ENCODE measurements at places on chromosomes 7 and 10.

DNA sequence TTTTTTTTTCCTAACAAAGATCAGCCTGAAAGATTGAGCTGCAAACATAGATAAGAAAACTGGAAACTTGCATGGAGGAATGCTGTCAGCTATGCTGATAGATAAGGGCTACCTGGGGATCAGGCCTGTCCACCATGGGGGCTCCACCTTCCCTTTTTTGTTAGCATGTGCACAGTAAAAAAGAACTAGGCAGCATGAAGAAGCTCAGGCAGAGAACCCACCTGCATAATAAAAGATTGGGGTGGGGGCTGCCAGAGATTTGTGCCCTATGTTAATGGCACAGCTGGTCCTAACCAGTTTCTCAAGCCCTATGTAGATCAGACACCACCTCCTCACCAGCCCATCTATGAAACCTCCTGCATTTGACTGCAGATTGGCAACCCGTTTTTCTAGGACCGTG, 45.4 kb upstream of the CACNB2 start:
- DNase-seq: no peak

DNA sequence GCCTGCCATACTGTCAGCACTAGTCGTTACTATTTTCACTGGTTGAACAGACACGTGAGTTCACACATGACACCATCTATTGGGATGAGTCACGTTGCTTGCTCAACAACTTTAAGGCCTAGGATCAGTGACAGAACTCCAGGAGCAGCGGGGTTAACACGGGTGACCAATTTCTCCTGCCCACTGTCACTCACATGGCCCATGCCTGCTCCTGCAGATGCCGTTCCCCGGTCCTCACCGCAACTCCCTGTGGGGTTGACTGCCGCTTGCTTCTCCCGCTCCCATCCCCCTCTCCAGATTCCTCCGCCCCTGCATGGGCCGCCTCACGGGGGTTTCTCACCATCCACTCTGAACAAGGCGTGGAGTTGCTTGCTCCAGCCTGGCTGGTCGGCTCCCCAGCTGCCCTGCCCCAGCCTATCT, 128.2 kb downstream of the TAX1BP1 start:
- DNase-seq: no peak

DNA sequence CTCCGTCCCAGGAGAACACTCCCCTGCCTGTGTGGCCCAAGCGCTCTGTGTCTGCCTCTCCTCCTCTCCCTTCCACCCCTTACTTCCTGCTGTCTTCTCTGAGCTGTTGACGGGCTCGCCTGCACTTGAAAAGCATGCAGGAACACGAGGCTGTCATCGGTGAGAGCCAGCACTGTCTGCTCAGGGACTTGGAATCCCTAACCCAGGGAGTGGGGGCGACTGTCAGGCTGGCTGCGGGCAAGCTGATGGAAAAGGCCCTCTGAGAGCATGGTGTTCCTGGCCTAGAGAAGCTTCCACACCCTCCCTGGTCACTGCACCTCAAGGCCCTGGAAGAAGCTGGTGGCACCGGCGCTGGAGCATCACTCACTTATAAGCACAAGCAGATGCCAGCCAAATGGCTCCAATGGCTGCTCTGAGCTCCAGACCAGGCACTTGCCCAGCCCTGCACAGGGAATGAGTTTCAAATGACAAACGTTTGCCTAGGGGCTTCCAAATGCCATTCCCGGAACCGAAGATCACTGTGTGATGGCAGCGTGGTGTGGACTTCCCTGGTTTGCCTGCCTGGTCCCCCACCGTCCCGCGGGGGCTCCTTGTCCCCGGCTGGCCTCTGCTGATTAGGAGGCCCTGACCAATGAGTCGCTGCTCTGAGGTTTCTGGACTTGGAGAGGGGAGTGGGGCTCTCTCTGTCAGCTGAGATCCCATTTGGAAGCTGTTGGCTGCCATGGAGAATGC, 56.7 kb upstream of the EBF3 start:
- DNase-seq: no peak

DNA sequence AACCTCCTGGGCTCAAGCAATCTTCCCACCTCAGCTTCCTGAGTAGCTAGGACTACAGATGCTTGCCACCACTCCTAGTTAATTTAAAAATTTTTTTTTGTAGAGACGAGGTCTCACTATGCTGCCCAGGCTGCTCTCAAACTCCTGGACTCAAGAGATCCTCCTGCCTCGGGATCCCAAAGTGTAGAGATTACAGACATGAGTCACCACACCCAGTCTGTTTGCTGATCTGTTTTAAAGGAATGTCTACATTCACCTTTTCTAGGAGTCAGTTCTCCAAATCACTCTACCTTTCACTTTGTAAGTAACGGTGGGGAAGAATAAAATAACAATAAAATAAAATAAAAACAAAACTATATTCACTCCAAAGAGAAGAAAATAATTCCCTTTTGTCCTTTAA, 86.6 kb upstream of the AGBL3 start:
- no peak for DNase-seq

DNA sequence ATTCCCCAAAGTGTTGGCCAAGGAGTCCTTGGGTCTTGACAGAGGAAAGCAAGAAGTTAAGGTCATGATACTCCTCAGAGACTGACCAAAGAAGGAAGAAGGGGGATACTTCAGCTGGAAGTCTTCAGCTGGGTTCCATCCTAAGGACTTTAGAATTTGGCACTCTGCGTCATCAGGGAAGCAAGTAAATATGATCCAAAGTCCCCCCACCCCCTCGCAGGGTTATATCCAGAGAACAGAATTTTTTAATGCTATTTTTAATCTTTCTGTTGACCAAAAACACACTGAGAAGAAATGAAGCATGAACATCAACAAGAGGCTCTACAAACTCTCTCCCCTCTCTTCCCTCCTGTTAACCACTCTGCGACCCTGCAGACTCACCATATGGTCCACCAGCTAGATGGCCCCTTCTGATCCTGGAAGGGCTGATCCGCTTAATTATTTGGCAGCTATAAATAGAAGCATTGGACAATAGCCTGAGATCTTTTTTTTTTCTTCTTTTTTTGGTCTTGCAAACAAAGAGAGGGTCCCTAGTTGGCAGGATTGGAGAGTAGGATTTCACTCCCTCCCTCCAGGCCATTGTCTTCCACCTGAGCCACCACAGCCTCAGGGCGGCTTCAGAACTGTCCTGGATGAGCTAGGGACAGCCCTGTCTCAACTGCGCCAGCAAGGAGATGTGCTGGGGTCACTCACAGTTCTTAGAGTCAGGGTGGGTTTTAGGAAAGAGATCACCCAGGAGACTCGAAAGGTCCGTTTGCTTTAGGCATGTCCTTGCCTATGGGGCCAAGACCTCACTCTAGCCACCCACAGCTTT, 196.0 kb downstream of the KCNMA1 start:
- DNase-seq: no peak

- no peak for DNase-seq
Observed at GRCh38 chr10:32938554-32939061, 19.4 kb downstream of the ITGB1 start.

GRCh38 chr10:22005763-22006162, 2.2 kb upstream of the DNAJC1 start:
- DNase-seq: no peak

DNA sequence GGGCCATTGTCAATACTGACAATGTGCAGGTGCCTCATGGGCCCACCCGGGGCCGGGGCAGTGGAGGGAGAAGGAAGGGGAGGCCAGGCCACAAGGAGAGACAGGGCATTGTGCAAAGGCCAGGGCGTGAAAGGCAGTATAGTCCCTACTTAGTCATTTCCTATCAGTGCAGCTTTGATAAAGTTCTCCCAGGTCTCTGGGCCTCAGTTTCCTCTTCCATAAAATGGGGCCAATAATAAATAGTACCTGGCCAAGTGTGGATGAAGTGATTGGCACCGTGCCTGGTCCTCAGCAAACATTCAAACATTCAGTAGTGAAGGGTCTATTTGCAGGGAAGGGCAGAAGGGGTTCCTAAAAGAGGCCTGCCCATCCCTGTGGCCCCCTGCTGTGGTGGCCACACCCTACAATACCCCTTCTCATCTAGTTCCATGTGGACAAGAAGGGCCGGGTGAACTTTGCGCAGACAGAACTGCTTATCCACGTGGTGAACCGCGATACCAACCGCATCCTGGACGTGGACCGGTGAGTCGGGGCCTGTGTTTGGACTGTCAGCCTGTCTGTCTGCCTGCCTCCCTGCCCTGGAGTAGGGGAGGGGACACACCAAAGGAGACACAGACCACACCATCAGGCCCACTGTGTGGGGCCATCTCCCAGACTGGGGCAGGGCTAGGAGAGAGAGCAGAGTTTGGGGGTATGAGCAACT, 36.9 kb upstream of the VSIR start:
- DNase-seq: no peak

DNA sequence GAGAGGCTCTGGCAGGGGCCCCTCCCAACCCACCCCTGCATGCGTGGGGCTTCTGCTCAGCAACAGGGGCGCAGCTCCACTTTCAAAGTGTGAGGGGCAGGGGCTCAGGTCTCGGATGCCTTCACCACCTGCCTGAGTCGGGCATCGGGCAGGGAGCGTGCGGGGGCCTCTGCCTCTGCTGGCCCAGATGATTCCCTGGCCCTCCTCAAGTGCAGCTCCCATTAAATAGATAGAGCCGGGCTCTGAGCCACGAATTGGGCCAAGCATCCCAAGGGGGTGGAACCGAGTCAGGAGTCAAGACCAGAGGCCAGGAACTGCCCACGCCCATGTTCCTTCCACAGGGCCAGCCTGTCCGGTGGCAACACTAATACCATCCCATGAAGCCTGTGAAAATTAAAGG, 108.9 kb upstream of the FAM20C start:
- DNase-seq: no peak

DNA sequence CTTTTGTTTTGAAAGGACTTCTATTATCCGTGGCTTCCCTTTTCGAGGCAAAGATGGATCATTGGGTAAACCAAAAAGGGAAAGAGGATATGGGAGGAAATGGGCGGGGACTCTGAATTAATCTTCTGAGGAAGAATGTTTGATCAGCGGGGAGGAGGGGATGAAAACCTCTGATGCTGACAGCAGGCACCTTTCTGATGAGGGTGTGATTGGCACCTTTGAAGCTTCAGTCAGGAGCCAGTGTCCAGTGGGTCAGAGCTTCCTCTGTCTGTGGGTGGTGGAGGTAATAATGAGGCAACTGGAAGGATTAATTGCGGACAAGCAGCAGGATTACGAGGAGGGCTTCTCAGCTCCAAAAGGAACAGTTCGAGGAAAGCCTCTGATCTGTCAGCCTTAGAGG, 877.6 kb downstream of the LRMDA start:
- no peak for DNase-seq

- DNase-seq: no peak
Observed at GRCh38 chr7:94154858-94155257, 150.7 kb upstream of the BET1 start.

DNA sequence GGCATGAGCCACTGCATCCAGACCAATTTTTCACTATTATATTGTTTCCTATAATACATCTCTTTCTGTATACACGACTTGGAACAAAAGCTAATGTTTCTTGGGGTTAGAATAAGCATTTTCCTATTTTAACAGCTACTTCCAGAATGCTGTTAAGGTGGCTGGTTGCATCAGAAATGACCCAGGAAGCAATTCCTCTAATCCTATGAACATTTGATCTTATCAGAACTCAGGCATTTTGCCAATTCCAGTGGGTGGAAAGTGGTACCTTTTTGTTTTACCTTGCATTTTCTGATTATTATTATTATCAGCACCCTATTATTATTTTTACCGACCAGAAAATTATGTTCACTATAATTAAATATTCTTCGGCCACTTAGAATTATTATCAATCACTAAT, 73.3 kb downstream of the NDUFB2 start:
- no peak for DNase-seq
